T47D (cell line): ENCODE measurements at places on chromosomes 7 and 10.

DNA sequence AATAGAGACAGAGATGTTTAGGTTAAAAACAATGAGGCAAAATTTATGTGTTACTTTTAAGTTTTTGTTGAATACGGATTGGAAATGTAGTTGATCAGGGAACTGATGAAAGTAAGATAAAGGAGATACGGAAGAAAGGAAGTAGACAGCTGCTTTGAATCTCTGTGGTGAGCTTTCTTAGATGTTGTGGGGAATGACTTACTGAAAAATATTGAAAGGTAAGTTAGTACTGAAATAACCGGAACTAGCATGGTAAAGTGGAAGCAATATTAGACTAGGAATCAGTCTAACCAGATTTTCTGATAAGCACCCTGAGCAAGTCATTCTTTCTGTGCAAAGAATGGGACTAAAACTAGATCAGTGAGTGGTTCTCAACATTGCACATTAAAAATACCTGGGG is 34.8 kb downstream of the LUC7L2 start:
- no peak for DNase-seq

GRCh38 chr7:50648076-50648475 is 82.9 kb upstream of the DDC start:
- no peak for DNase-seq

- DNase-seq: no peak
Measured at GRCh38 chr7:144416341-144416740, 12.8 kb upstream of the NOBOX start.

GRCh38 chr10:33352175-33352574 is 17.7 kb upstream of the NRP1 start:
- no peak for DNase-seq

DNA sequence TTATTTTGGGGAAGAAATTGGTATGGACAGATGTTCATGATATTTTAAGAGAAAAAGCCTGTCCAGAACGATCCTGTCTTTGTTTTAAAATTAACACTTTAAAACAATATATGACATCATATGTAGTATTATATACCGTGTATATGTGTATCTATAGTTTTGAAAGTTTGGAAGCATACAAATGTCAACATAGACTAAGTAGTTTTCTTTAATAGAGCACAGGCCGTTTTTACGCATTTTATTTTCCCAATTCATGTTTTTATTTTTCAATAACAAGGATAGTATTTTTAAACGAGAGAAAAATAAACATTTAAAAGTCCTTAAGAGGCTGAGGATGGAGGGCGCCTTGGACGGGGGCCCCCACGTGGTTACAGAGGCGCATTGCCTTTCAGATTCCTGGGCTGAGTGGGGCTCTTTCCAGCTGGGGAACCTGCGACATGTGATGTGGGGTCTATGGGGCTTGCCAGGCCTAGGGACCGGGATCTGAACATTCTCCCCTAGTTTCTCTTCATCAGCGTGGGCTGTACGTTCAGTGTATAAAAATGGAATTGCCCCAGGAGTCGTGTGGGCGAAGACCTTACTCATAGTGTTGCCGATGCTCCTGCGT is 127.8 kb upstream of the ZNF746 start:
- peak; percentile 64 for DNase-seq

- DNase-seq: no peak
Measured at GRCh38 chr7:130256704-130257103, 10.0 kb upstream of the CPA2 start.

GRCh38 chr10:124179308-124180043 is 86.1 kb upstream of the CHST15 start:
- peak; percentile 24 for DNase-seq

- no peak for DNase-seq
Measured at GRCh38 chr7:22814261-22815208, 8.1 kb downstream of the TOMM7 start.

DNA sequence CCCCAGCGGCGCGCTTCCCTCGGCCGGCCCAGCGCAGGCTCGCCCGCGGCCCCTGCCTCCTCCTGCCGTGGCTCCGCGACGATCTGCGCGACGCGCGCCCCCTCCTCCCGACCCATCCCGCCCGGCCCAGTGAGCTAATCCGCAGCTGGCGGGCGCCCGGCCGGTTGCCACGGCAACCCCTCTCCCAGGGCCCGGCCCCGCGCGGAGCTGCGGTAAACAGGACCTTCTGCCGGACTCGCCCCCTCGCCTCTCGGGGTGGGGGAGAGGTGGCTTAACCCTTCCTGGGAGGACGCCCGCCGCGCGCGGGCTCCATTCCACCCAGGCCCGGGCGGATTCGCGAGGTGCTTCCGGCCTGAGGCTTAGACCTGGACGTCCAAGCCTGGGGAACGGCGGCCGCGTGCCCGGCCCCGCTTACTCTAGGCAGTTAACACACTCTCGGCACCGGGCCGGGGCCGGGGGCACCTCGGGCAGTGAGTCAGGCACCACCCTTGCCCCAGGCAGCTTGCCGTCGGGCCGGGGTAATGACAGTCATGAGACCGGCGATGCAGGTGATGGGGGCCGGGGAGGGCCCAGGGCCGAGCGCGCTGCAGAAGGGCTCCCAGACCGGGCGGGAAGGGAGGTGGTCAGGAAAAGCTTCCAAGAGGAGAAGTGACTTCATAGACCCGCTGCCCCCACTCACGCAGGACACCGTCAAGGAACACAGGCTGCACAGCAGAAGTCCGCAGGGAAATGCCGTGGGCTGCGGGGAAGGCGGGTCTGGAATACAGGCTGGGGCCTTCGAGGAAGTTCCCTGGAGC is at the start of gene DENND2A:
Gene DENND2A, minus strand, starts transcription at position 87 of the 797 bp plus-strand sequence. CDS start 38,416 bp downstream, outside the sequence.
- no peak for DNase-seq

- DNase-seq: no peak
Measured at GRCh38 chr7:33901199-33901598, 4.1 kb upstream of the BMPER start.

- DNase-seq: no peak
Measured at GRCh38 chr10:125171402-125172306, 11.3 kb upstream of the CTBP2 start.

GRCh38 chr7:46297515-46297914 is 376.4 kb upstream of the IGFBP3 start:
- no peak for DNase-seq

- DNase-seq: no peak
Measured at GRCh38 chr10:131430716-131431412, 119.3 kb upstream of the TCERG1L start.

DNA sequence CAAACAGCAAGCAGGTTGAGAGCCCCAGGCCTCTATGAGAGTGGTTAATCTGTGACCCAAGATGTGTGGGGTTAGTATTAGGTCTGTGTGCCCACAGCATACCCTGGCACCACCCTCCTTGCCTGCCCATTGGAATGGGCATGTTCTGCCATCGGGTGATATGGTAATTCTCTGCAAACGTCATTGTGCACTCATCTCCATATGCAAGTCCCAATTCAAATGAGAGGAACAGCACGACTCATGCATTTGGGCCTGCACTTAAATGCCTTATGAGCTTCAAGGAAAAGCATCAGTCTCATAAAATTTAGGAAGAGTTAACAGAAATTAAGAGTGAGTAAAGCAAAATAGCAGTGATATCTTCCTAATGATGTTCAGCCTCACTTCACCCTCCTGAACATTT is 133.9 kb upstream of the FGFR2 start:
- DNase-seq: no peak

- DNase-seq: no peak
Measured at GRCh38 chr7:157977306-157977705, 610.3 kb downstream of the PTPRN2 start.

DNA sequence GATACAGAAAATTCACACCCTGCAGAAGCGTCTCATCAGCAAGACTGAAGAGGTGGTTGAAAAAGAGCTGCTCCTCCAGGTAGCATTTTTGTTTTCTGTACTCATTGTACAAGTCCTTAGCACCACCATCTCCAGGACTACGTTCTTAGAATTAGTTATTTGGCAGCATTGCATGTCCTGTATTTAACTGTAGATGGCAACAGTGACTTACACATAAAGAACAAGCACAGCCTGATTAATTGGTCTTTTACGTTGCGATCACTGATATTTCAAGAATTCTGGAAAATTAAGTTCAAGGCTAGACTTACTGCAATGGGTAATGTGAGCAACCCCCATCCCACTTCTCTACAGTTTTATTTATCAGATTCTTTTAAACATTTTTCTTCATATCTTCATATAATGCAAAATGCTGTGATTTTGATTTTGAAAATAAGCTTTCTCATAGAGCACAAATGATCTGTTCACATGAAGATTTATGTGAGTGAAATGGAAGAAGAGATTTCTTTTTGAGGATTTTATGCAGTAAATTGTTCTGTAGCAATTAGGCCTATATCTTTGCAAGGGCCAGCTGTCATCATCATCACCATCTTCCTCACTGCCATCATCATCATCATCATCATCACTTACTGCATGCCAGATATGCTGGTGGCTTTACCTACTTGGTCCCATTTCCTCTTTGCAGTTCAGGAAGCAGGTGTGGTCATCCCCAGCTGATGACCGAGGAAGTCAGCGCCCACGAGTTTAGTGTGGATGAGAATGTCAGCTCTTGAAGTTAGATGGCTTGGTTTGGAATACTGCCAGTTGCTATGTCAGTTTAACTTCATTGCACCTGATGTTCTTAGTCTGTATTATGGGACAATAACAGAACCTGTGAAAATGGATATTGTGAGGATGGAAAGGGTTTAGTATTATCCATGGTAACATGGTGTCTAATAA is 53.4 kb downstream of the CFAP58 start:
- peak; percentile 70 for DNase-seq

DNA sequence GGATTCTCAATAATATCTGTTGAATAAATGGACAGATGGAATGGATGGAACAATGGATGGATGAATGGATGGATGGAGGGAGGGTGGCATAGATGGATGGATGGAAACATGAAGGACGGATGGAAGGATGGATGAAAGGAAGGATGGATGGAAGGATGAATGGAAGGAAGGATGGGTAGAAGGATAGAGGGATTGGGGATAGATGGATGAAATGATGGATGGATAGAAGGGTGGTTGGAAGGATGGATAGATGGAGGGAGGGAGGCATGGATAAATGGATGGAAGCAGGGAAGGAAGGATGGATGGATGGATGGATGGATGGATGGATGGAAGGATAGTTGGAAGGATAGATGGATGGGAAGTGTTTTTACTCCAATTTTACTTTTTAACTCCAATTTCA is 35.4 kb downstream of the AKR1B15 start:
- no peak for DNase-seq

DNA sequence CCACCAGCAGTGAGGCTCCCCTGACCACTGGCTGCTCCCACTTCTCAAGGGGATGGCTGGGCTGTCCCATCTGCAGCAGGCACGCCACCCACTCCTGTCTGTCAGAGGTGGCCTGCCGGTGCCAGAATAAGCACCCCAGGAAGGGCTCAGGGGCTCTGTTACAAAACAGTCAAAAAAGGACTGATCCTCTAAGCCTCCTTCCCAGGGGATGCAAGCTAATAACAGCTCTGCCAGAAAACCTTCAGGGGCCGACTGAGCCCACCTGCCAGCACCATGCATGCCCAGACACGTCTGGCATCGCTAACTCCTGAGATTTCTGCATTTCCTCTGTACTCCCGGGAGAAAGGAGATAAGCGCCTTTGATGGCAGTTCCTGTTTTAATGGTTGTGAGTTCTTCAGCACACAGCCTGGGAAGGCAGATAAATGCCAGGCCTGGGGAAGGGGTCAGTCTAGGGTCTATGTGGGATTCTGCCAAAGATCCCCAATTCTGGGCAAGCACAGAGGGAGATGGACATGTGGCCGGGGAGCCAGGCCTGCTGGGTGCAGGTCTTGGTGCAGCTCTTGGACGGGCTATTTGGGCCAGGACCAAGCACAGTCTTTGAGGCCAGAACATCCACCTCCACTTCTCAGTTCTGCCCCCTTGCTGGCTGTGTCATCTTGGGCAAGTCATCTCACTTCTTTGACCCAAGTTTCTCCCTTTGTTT is 128.4 kb downstream of the ARHGAP22 start:
- DNase-seq: no peak

DNA sequence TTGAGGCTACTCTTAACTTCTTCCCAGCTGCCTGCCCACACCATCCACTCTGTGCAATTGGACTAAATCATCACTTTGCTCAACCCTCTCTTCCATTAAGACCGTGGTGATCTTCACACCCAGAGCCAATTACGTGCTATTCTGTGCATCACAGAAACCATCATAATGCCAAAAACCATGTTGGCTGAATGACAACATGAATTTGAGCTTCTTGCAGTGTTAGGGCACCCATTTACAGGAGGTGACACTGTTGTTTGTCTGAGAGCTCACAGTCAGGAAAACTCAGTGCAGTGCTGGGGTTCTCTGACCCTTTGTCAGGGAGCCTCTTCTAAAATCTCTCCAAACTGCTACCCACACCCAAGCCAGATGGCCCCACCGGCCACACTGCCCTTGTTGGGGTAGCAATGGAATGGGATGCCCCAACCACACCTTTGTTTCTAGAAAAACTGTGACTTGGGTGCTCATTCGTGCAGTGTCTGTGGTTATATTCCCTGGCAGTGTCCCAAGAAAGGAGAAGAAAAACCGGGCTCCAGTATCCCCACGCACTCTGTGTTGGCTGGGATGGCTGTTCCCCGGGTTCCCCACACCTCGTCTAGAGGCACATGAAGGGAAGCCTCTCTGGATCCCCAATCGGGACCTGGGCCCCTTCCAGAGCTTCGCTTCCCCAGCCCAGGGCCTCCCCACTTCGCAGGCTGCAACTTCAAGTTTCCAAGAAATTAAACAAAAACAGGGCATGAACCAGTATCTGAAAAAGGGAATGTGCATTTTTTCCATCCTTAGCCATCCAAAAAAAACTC is 2.0 kb upstream of the TNS3 start:
- no peak for DNase-seq

DNA sequence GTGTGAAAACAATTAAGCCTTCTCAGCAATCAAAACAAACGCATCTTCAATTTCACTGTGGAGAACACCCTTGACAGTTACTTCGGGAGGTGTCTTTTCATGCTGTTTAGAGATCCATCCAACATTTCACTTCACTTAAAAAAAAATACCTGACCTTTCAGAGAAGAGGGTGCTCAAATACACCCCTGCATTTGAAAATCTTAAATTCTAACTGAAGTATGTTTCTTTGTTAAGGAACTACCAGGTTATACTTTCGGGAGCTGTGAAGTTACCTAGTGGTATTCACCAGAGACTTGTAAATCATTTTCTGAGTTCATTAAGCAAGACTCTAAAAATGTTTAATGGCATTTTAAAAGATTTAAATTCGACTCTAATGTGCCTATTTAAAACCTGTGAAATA is 38.8 kb downstream of the CNPY1 start:
- DNase-seq: no peak

- no peak for DNase-seq
Measured at GRCh38 chr7:128961030-128961659, 23.4 kb downstream of the IRF5 start.

DNA sequence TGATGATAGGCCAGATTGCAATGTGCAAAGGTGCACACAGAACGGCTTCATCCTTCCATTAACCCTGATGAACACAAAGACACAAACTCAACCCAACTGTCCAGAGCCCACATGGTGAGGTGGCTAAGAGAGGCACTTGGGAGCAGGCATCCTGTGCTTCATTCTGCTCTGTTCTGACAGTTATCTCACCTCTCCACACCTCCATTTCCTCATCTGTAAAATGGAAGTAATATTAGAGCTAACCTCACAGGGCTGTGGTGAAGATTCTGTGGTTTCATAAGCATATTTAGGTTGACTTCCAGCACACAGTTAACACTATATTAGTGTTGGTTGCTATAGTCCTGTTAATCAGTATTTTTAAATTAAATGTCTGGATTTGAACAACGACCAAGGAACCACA is 126.3 kb downstream of the TAX1BP1 start:
- no peak for DNase-seq
